ENCODE measurements at places on chromosomes 5 and 9.

GRCh38 chr5:80659106-80659505 lies 4.3 kb upstream of the DHFR start:
- DNase-seq: no peak

- no peak for DNase-seq
Measured at GRCh38 chr9:137077758-137078693, 709 bp downstream of the UAP1L1 start.

GRCh38 chr5:16880547-16880946 lies 55.5 kb downstream of the MYO10 start:
- no peak for DNase-seq

DNA sequence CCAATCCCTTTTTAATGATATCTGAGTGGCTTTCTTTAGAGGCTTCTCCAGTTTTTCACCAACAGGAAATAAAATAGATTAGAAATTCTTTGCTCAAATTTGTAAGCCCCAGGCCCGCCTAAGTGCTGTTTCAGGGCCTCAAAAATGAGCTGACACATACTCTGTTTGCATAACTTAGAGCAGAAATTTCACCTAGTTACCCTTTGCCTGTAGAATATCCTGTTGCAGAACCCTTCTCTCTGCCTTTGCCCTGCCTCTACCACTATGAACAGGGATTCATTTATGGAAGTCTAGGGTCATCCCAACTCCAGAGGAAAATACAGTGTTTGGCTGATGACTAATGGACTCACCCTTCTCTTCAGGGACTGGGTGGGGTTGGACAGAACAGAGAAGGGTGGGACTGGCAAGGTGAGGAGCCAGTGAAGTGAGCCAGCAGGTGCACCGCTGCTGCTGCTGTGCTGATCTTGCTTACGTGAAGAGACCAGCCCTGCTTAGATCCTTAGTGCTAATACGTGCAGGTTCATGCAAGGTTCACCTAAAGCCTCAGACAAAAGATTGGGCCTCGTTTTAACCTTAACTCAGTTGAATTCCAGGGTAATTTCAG lies 22.8 kb downstream of the OSTF1 start:
- no peak for DNase-seq

DNA sequence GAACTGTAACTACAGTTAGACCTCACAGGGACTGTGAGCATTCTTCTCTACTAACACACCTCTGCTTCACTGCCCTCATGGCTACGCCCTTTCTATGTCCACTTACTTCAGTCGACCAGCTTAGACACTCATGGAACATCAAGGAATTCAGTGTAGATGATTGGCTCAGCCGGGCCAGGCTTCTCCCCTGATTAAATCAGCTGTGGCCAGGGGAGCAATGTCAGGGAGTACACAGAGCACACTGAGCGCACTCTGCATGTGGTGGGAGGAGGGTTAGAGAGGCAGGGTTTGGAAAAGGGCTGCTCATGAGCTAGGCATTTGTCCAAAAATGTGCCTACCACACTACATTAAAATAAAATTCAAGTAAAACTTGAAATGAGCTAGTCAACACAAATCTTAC lies 400.5 kb downstream of the ARRDC3 start:
- DNase-seq: no peak

DNA sequence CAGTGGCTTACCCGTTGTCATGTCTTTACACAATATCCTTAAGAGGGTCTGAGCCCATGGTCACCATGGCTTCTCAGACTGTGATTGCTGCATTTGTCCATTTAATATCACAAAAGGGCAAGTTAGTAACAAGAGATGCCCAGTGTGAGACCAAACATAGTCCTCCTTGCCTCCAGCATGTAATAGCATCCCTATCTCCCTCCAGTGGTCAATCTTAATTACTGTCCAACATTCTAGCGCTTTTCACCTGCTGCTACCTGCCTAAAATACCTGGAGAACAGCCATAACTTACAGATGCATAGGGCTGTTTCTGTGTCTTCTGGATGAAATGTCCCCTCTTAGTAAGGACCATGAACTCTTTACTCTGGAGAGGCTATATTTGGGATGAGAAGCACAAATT lies 267.2 kb upstream of the DAB2 start:
- DNase-seq: no peak
